ENCODE measurements at places on chromosomes 6 and 20. TPM values are rescaled to one million over a fixed set of nuclear protein-coding genes. Genes with fewer than 3 reads are reported as not detected.

Gene MTFR2
- 3.2 TPM for total RNA-seq

Gene LHFPL5
- not detected for total RNA-seq

Gene ZNF391
- total RNA-seq: 0.56 TPM

Gene PKIB
- total RNA-seq: 0.40 TPM

Gene BPIFB1
- not detected for total RNA-seq

All from aortic smooth muscle cell (primary cell).